NCI-H2029 (cell line): ENCODE measurements at places on chromosomes 4 and X.

GRCh38 chr4:37422638-37423037, 178.1 kb downstream of the NWD2 start:
- no peak for DNase-seq

GRCh38 chr4:181538431-181538830, 704.8 kb upstream of the TENM3 start:
- no peak for DNase-seq

GRCh38 chr4:84938316-84938715, 28.2 kb downstream of the WDFY3 start:
- no peak for DNase-seq

GRCh38 chrX:43656005-43656494, at the start of gene MAOA:
Gene MAOA (plus strand): TSS chrX:43656299. CDS start chrX:43656342, 43 bp downstream.
- DNase-seq: peak; percentile 4

DNA sequence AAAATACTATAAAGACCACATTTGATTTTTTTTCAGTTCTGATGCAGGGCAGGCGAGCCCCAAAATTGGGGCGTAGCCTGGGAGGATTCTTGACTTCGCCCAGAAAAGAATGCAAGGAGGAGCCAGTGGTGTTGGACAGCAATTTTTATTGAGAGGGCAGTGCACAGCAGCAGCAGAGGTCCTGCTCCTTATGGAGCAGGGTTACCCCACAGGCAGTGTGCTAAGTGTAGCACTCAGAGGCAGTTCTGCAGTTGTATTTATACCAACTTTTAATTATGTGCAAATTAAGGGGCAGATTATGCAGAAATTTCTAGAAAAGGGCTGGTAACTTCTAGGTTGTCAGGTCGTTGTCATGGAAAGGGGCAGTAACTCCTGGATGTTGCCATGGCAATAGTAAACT, 69.9 kb downstream of the GASK1B start:
- no peak for DNase-seq

DNA sequence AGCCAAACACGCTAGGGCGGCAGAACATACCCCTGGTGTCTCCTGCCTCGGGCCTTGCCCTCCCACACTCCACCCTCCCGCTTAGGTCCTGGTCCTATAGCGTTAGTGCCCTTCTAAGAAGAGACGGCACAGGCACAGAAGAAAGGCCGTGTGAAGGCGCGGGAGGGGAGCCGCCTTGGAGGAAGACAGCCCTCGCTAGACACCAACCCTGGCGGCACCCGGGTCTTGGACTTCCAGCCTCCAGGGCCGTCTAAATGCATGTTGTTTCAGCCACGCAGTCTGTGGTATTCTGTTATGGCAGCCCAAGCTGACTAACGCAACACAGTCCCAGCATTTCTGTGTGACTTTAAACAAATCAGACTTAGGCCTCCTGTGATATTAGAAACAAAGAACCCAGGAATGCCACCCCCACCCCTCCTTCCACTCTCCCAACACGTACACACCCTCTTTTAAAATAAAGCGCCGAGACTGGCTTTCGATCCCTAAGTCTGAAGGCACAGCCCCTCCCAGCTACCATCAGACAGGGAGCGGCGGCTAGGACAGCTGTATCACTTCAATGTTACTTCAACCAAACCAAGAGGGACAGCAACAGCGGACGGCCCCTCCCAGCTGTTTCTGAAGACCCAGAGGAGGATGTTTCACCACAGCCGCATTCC, 128.0 kb downstream of the AFAP1 start:
- no peak for DNase-seq

GRCh38 chrX:16138108-16138427, 14.7 kb downstream of the GRPR start:
- no peak for DNase-seq
